ENCODE measurements at places on chromosomes 4 and X.

GRCh38 chrX:10988653-10989052 lies 122.5 kb upstream of the HCCS start:
- DNase-seq = no peak

- no peak for DNase-seq
Measured at GRCh38 chr4:10168151-10168550, 51.6 kb upstream of the WDR1 start.

GRCh38 chrX:108584617-108585211 lies 145.1 kb downstream of the COL4A5 start:
- peak; percentile 0 for DNase-seq

DNA sequence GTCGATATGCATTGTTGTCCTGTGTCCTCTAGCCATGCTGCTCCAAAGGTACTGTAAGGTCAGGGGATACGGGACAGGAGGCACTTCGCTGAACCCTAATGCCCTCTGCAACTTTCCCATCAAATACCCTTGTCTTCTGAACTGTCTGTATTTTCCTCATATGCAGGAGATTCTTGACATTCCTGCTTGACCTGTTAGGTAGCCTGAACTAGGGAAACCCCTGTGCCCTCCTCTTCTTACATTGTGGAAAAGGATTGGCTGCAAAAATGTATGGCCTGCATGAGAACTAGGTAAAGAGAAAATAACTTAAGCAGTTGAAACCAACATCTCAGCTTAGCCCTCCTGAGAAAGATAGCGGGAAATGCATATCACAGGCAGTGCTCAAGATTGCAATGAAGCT lies 11.4 kb downstream of the RTL8B start:
- DNase-seq = no peak

- DNase-seq = no peak
Measured at GRCh38 chrX:22097012-22097694, 65.0 kb downstream of the PHEX start.

GRCh38 chrX:22165732-22166457 lies 106.8 kb upstream of the CBLL2 start:
- DNase-seq = no peak

Data from left kidney (tissue), 8 donors.